ENCODE measurements at places on chromosomes 1 and 21.
A peak's percentile ranks its signal among the peaks of the same experiment; 100 is the strongest.

- DNase-seq: no peak
Observed at GRCh38 chr1:77475641-77476040, 193.8 kb downstream of the AK5 start.

DNA sequence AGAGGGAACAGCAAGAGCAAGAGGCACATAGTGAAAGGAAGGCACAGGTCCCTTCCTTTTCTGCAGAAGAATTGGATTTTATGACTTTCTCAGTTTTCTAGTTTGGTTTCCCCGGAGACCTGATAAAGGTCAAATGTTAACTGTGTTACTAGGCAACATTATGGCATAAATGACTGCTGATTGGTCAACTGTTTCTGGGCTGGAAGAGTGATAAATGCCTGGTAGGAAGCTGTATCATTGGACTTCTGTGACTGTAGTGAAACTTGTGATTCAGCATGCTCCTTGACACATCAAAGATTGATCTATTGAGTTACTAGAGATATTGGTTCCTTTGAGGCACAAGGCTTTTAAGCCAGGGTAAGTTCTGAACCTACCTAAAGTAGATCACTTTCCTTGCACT lies 55.7 kb downstream of the LRRC8C start:
- DNase-seq: no peak

DNA sequence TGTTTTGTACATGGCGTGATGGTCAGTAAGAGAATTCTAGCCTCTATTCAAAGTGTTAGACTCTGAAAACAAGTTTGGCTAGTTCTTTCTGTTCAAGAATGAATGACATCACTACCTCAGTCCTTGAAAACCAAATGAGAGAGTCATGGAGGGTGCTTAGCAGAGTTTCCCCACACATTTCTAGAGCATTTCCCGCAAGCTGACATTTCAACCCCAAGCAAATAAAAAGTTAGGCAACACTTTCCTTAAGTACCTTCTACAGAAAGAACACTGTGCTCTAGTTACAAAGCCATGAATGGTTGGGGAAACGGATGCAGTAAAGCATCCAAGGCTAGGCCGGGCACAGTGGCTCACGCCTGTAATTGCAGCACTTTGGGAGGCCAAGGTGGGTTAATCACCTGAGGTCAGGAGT lies 47.9 kb upstream of the SLC44A3 start:
- DNase-seq: no peak

DNA sequence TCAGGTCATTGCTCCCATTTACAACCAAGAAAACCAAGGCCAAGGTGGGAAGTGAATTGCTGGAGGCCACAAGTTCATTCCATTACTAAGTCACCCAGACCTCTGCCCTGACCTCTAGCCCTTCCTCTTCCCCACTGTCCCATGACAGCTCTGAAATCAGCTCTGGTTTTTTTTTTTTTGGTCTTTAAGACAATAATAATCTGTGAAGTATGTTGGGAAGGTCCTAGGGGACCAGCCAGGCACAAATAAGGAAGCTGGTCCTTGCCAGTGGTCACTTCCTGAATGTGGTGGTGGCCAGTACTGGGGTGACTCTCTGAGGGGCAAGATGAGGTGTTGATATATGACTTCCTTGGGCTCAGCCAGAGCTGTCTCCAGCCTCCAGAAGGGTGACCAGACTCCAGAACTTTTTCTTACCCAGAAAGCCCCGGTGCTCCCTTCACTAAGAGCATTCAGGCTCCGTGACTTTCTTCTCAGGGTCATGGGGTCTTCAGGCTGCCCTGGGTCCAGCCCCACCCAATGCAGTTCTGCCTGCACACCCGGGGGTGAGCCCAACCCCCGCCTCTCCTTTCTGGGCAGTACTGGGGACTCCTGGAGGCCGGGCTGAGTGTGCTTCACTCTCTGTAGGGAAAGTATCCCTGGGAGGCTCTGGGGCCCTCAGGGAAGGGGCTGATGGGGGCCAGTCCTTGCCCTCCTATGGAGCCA lies 159.6 kb downstream of the PTPRU start:
- DNase-seq: no peak

DNA sequence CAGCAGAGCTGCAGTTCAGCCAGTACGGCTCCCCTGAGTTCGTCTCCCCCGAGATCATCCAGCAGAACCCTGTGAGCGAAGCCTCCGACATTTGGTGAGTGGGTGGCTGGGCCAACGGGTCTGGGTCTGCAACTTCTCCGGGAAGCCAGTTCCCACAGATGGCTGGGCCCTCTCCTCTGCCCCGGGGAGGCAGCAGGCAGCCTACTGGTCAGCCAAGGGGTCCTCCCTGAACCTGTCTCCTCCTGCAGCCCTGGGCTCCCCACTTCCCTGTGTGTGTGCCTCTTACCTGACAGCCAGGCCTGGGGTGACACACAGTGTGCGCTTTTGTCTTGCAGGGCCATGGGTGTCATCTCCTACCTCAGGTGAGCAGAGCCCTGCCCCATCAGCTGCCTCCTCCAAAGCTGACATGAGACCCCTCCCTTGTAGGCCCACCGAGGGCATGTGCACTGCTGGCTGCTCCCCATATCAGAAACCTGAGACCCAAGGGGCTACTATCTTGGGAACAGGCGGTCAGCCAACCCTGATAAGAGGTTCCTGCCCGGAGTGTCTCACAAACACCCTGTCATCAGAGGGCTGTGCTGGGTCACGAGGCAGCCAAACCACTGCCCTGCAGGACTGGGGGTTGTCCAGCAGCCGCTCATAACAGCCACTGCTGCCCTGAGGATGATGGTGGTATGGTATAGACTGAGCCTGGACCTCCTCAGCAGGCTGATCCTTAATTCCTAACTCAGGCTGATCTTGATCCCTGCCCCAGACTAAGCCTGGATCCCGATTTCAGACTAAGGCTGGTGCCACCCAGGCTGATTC lies 37.6 kb downstream of the TRIM11 start:
- DNase-seq: no peak

GRCh38 chr1:1303736-1304135 lies 4.0 kb downstream of the ACAP3 start:
- no peak for DNase-seq

DNA sequence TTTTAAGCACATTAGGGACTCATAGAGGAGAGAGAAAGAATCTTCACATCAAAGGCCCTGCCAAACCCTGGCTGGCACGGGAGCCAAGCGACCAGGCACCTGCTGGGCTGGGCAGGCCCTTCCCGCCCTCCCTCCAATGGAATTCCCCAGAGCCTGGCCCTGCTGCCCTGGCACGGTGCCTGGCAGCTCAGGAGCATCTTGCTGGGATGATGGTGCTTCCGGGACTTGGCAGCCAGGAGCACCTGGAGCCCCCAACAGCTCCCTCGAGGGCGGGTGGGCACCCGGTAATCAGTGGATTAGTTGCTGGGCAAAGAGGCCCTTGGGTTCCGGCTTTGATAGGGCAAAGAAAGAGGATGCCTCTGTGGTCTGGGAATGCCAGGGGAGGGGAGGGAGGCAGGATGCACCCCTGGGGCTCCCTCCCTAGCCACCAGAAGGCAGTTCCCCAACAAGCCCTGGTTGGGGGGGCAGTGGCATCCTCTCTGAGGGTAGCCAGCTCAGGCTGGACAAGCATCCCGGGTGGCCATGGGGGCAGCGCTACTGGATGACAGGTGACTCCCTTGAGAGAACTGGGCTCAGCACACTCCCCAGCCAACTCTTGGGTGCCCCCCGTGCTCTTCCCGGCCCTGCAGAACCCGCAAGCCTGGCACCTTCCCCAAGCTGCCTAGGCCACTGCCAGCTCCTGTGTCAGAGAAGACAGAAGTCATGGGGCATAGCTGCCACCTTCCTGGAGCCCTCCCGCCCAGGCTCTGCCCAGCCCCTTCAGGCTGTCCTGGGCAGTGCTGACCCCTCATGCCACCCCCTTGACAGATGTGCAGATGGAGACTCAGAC lies 26.4 kb downstream of the KRTAP10-1 start:
- peak; percentile 36 for DNase-seq

DNA sequence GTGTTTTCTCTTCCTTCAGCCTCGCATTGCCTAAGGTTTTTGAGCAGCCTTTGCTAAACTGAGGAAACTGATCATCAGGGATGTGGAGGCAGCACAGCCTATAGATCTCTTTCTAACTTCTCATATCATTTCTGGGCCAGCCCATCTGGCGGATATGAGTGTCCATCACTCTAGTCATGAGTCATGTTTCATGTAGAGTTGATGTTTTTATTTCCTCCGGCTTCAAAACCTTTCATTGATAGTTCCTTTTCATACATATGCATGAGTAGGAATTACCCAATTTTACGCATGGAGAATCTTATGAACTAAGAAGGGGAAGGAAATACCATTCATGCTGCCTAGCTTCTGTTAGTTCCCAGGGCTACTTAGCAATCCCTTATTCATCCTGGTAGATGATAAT lies 66.3 kb downstream of the SPATA46 start:
- DNase-seq: no peak

GRCh38 chr21:25005388-25005787 lies 601.9 kb downstream of the MRPL39 start:
- no peak for DNase-seq

- no peak for DNase-seq
Observed at GRCh38 chr1:193914871-193915270, 728.5 kb upstream of the B3GALT2 start.

GRCh38 chr1:239139801-239140200 lies 246.6 kb upstream of the CHRM3 start:
- no peak for DNase-seq

- no peak for DNase-seq
Observed at GRCh38 chr21:38472412-38473108, 25.7 kb downstream of the ERG start.

DNA sequence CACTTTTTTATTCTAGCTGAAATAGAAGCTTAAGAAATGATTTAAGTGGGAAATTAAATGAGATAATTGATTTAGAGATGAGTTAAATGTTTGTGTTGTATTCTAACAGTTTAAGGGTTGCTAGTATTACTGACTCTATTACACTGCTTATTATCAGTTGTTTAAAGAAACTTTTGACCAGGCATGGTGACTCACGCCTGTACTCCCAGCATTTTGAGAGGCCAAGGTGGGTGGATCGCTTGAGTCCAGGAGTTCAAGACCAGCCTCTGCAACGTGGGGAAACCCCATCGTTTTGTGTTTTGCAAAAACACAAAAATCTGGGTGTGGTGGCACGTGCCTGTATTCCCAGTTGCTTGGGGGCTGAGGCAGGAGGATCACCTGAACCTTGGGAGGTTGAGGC lies 14.2 kb downstream of the CLIC4 start:
- DNase-seq: no peak

DNA sequence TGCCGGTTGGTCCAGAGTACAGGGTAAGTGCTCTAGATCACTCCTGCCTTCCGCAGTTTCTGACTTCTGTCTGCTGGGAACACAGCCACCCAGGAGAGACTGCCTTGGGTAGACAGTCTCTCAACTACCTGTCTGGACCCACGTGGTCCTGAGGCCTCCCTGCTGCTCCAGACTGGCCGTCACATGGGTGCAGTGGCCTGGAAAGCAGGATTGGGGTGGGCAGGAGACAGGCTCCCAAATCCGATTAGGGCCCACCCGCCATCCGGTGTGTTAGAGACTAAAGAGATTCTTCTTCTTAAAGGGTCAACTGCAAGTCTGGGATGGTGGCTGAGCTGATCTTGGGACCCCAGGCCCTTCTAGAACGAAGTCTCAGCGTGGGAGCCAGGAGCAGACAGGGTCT lies 105.5 kb downstream of the EBNA1BP2 start:
- no peak for DNase-seq

DNA sequence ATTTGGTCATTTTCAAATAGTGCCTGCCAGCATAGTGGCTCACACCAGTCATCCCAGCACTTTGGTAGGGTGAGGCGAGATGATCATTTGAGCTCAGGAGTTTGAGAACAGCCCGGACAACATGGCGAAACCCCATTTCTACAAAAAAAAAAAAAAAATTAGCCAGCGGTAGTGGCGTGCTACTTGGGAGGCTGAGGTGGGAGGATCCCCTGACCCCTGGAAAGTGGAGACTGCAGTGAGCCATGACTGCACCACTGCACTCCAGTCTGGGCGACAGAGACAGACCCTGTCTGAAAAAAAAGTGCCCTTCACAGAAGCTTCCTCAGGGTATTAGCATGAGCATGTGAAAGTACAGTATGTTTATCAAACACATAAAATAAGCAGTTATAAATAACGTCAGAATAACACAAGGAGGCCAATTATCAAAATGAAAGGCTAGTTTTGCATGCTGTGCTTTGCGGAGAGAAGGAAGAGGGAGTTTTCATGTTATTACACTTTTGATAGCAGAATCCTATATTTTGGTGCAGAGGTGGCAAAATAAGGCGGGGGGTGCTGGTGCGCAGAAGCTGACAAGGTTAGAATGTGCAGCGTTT lies 781 bp upstream of the METTL13 start:
- no peak for DNase-seq

GRCh38 chr1:119974013-119974412 lies 77.7 kb upstream of the ADAM30 start:
- DNase-seq: peak; percentile 9

- DNase-seq: no peak
Observed at GRCh38 chr1:177631770-177632169, 338.1 kb downstream of the SEC16B start.

GRCh38 chr1:24502709-24503058 lies at the start of gene RCAN3:
Gene RCAN3, plus strand, starts transcription at chr1:24502836. Its CDS starts 11,537 bp downstream, at chr1:24514373.
- peak; percentile 94 for DNase-seq

- DNase-seq: no peak
Observed at GRCh38 chr1:172404121-172404520, 16.4 kb upstream of the C1orf105 start.

DNA sequence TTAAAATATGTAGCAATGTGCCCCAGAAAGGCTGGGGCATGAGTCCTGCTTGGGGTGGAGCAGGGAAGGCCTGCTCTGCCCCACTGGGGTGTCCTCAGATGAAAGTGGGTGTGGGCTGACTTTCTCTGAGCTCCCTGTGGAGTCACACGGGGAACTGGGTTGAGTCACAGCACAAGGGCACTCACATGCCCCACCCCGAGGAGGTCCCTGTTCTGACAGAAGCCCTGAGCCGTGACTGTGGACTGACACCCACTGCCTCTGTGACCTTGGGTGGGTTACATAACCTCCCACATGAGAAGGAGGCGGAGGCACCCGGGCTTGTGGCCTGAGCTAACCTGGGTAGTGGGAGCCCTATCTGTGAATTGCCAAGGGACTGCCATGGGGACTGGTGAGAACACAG lies 52.5 kb upstream of the TINAGL1 start:
- no peak for DNase-seq

- no peak for DNase-seq
Observed at GRCh38 chr21:42406866-42407265, 3.2 kb downstream of the UBASH3A start.

GRCh38 chr1:247165674-247166073 lies 6.1 kb downstream of the ZNF124 start:
- DNase-seq: no peak

DNA sequence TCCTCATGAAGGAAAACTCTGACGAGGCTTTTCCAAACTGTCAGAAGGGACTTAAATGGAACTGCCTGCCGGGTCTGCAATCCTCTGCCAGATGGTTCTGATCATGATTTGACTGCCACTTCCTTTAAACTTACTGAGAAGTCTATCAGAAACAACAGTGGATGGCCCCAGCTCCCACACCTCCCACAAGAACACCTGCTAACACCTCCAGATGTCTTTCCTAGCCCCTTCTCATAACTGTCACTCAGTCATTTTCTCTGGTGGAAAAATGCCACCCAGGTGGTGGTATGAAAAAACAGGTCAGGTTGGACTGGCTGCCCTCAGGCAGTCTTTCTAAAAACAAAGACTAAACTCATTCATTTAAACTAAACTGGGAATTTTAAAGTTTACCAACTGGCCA lies 66.7 kb upstream of the ABCD3 start:
- no peak for DNase-seq

All from T47D (cell line).